ENCODE measurements at places on chromosomes 12 and 14.

DNA sequence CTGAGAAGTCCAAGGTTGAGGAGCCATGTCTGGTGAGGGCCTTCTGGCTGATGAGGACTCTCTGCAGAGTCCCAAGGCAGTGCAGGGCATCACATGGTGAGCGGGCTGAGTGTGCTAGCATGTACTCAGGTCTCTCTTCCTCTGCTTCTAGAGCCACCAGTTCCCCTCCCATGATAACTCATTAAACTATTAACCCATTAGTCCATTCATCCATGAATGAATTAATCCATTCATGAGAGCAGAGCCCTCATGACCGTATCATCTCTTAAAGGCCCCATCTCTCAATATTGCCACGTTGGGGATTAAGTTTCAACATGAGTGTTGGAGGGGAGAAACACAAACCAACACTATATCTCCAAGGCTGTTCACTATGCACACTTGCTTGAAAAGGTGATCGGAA, 83.7 kb downstream of the TMEM30B start:
- no peak for DNase-seq

GRCh38 chr14:96170961-96171592, 33.6 kb upstream of the BDKRB2 start:
- DNase-seq = no peak

- DNase-seq = no peak
Measured at GRCh38 chr14:66483322-66483721, 2.8 kb upstream of the CCDC196 start.

DNA sequence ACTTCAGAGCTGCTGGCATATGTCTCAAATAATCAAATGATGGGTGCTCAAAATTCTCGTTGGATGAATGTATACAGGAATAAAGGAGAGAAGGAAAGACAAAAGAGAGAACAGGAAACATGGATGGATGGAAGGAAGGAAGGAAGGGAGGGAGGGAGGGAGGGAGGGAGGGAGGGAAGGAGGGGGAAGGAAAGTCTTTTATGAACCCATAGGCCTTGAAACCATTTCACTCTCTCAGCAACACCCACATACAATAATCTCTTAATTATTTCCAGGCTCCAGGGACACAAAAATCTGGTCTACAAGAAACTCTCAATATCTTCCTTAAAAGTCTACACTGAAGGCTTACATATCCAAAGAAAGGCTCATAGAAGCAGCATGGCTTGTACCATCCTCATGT, 363.4 kb upstream of the TMPO start:
- DNase-seq = no peak

DNA sequence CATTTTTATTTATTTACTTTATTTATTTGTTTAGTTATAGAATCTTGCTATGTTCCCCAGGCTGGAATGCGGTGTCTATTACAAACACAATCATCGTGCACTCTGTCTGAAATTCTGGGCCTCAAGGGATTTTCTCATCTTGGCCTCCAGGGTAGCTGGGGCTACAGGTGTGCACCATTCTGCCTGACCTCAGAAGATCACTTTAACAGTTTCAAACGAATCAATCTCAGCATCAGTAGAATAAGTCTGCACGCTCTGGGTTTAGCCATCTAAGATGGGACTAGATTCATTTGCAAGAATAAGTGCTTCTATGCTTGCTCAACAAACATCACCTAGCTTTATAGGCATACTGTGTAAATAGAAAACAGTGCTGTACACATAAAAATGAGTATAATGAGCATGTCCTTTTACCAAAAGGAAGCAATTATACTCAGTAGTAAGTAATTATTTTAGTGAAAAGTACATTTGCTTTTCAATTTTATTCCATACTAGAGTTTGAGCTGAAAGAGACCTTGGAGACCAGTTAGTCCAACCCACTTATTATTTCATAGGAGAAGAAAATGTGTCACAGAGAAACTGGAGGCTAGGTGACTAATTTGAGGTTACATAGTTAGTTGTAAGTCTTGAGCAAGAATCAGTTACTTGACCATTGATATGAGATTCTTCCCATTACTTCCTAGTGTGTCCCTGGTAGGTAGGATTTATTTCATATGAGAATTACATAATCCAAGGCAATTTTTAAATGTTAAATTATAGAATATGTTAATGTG, 456.5 kb upstream of the LMO3 start:
- DNase-seq = no peak

- DNase-seq = no peak
Measured at GRCh38 chr14:93676416-93676958, 111.8 kb downstream of the PRIMA1 start.

Measured in stimulated activated CD4-positive, alpha-beta T cell treated with anti-CD3 and anti-CD28 coated beads, Interleukin-1b, Interleukin-23, amount 100 ng/mL, for 4 hours (primary cell).